ENCODE measurements at places on chromosomes 1 and 21.

DNA sequence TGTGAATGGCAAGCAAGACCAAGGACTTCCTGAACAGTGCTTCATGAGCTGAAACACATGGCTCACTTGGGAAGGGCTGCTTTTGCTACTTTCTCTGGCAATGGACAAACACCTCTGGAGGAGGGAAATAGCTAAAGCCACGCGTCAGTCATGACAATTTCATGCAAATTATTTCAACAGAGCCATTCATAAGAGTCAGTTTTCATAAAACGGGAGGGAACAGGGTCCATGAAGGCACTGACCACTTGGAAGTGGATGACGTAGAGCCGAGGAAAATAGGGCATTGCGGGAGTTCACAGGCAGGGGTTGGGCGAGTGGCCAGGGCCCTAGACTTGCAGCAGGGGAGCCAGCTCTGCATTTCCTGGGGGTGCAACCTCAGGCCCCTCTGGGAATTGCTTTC, 43.9 kb downstream of the SDC3 start:
- DNase-seq: no peak

DNA sequence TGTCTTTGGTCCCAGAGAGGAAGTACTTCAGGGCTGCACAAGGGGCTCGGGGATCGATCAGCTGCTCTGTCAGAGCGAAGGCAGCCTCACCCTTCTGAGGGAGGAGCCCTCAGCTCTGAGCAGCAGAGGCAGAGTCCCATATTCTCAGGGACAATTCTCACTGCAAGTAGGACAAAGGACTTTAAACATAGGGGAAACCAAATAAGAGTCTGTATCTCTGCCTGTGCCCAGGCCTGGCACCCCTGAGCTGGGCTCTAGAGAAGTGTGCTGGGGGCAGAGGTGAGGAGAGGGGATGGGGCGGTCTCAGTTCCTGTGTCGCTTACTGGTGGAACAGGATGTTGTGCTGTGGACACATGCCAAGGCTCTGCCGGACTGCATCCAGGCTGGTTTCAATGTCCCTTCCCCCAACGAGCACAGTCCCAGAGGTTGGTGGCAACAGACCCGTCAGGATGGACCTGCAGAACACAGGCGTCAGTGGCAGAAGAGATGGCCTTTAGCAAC, 76.6 kb downstream of the ABCA4 start:
- no peak for DNase-seq

DNA sequence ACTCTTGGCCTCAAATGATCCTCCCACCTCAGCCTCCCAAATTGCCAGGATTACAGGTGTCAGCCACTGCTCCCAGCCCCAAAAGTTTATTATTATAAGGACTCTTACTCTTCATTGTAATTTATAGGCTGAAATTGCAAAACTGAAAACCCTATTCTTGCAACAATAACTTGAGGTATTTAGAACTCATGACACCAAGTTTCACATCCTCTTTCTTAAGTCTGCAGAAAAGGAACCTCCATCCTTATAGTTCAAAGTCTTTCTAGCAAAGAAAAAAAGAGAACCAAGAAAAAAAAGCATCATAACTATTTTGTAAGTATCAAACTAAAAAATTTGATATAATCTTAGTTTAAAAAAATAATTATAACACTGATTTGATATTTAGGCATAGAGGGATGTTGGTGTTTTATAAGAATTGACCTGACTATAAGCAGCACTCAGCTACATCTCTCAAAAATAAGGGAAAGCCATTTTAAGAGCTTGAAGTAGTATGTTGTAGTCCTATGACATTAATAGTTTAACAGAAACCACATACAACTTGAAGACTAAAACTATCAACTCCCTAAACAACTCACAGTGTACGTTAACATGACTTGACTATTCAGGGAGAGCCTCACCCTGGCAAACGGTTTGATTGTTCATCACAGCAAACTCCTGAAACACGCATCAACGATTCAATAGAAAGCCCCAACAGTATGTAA, 122.4 kb downstream of the AKT3 start:
- no peak for DNase-seq

DNA sequence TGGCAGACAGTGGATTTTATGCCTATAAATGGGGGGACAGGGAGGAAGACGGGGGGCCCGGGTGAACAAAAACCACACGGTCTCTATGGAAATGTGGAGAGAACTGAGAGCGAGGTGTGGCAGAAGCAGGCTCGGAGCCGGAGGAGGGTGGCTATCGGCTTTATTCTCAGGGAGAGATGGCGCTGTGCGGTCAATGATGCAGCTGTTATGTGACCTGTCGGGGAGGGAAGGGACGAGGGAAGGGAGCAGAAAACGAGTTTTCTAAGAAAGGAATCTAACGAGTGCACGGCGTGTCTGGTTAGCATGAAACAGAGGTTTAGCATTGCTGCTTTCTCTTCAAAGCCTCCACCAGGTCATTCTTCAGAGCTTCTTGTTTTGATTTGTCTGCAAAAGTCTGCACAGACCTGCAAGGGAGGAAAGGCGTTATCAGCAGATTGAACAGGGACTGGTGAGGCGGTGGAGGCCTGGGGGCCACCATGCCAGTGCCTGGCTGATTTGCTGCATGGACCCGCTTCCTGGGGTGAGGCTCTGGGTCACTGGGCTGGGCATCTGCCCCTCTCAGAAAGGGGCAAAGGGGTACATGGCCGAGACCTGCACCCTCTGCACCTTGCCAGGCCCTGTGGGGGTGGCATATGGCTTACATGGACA, 27.2 kb downstream of the SLC66A1 start:
- no peak for DNase-seq

- no peak for DNase-seq
Observed at GRCh38 chr1:45686015-45686287, 382 bp downstream of the GPBP1L1 start.
